ENCODE measurements at places on chromosomes 12 and 14. TPM values are rescaled to one million over a fixed set of nuclear protein-coding genes. Genes with fewer than 3 reads are reported as not detected.
A peak's percentile ranks its signal among the peaks of the same experiment; 100 is the strongest.

- no peak for DNase-seq
These were observed 180.6 kb upstream of the NUDT4 start for GRCh38 chr12:93197067-93197593.

GRCh38 chr12:897386-897785, 52.1 kb downstream of the RAD52 start:
- DNase-seq = no peak

DNA sequence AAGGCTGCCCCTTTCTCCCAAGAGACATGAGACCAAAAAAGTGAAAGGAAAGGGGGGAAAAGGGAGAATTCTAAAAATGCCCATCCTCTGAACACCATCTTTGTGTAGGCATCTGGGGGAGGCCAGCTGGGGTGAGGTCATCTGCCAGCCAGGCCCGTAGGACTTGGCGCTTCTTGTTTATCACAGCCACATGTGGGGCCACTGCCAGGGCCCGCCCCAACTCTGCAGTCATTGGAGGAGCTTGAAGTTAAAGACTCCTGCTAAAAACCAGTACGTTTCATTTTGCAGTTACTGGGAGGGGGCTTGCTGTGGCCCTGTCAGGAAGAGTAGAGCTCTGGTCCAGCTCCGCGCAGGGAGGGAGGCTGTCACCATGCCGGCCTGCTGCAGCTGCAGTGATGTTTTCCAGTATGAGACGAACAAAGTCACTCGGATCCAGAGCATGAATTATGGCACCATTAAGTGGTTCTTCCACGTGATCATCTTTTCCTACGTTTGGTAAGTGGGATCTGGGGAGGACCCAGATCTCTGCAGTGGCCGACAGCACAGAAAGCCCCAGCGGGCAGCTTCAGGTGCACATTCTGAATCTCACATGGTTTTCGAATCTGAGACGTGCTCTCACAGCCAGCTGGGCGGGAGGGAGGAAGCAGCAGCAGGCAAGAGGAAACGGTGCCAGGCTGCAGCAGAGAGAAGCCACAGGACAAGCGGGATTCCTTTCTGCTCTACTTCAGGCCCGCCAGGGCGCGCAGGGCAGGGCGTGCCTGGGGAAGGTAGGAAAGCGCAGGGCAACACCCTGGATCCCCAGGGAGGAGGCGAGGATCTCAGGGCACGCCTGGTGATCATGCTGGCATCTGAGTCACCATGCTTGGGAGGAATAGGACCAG, at the start of gene P2RX7:
TSS of gene P2RX7 (plus strand) at position 276 of the 881 bp plus-strand sequence. CDS start at position 371, 95 bp downstream.
- DNase-seq = peak; percentile 3

- no peak for DNase-seq
These were observed 35.1 kb downstream of the NR1H4 start for GRCh38 chr12:100508751-100509150.

GRCh38 chr12:24798335-24798734, 150.6 kb downstream of the BCAT1 start:
- no peak for DNase-seq

- DNase-seq = no peak
These were observed 45.0 kb downstream of the CFAP54 start for GRCh38 chr12:96534339-96534738.

DNA sequence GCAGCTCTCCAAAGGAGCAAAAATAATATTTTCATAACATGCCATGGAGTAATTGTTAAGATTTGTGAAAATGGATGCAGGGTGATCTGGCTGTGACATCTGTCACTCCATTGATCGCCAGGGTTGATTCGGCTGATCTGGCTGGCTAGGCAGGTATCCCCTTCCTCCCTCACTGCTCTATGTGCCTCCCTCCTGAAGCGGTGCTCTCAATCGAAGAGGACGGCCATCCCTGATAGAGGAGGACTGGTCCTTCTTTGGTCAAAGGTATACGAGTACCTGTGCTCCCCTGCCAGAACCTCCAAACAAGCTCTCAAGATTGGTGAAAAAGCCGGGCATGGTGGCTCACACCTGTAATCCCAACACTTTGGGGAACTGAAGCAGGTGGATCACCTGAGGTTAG, 47.9 kb downstream of the VCPKMT start:
- DNase-seq = no peak

The CCDC60 gene
- not detected for polyA plus RNA-seq

The AKAP6 gene
- polyA plus RNA-seq = 0.07 TPM

The TAS2R20 gene
- polyA plus RNA-seq = 0.39 TPM
